Smooth muscle cell of bladder (primary cell): ENCODE measurements at places on chromosomes 11 and 22. TPM values are rescaled to one million over a fixed set of nuclear protein-coding genes. Genes with fewer than 3 reads are reported as not detected.

The APOBEC3B gene
- total RNA-seq: 0.37 and 0.43 TPM in 2 replicates

The PHOX2A gene
- not detected in 2 replicates for total RNA-seq

The CCDC117 gene
- 12.8 and 15.2 TPM in 2 replicates for total RNA-seq

The PLA2G3 gene
- 0.57 TPM in 1 of 2 replicates, not detected in the other for total RNA-seq

The SMTNL1 gene
- total RNA-seq: not detected in 2 replicates

The TMEM86A gene
- total RNA-seq: 0.57 and 0.83 TPM in 2 replicates

The ZNF280B gene
- total RNA-seq: 0.28 and 0.46 TPM in 2 replicates

The SEPTIN3 gene
- total RNA-seq: 0.09 and 0.14 TPM in 2 replicates

The BLID gene
- total RNA-seq: 4.3 and 5.9 TPM in 2 replicates

The PPP2R5B gene
- 6.7 and 11.2 TPM in 2 replicates for total RNA-seq

The AGBL2 gene
- 0.83 and 2.0 TPM in 2 replicates for total RNA-seq

The CDCA5 gene
- 0.85 and 1.2 TPM in 2 replicates for total RNA-seq

The CRYAB gene
- total RNA-seq: 5.1 and 12.7 TPM in 2 replicates

The ZNF408 gene
- 6.0 and 8.5 TPM in 2 replicates for total RNA-seq

The TSPAN18 gene
- total RNA-seq: 0.28 TPM in 1 of 2 replicates, not detected in the other

The MCHR1 gene
- total RNA-seq: 1.00 and 2.4 TPM in 2 replicates

The CCDC87 gene
- total RNA-seq: 0.14 and 0.28 TPM in 2 replicates

The CNTN5 gene
- total RNA-seq: not detected in 2 replicates

The TOMT gene
- not detected in 2 replicates for total RNA-seq

The OR51B5 gene
- total RNA-seq: 0.18 and 0.28 TPM in 2 replicates

The CD3G gene
- not detected in 2 replicates for total RNA-seq

The ASCL2 gene
- total RNA-seq: not detected in 2 replicates

The BIRC3 gene
- 0.28 and 0.46 TPM in 2 replicates for total RNA-seq
